ENCODE measurements at places on chromosomes 11 and 22.

- DNase-seq: no peak
Measured at GRCh38 chr11:44264761-44265160, 45.2 kb downstream of the ALX4 start.

- DNase-seq: no peak
Measured at GRCh38 chr11:11864803-11865202, 23.0 kb downstream of the USP47 start.

- DNase-seq: no peak
Measured at GRCh38 chr11:8973121-8973520, 8.9 kb upstream of the TMEM9B start.

GRCh38 chr11:92227959-92228935, 3.6 kb downstream of the FAT3 start:
- DNase-seq: no peak

DNA sequence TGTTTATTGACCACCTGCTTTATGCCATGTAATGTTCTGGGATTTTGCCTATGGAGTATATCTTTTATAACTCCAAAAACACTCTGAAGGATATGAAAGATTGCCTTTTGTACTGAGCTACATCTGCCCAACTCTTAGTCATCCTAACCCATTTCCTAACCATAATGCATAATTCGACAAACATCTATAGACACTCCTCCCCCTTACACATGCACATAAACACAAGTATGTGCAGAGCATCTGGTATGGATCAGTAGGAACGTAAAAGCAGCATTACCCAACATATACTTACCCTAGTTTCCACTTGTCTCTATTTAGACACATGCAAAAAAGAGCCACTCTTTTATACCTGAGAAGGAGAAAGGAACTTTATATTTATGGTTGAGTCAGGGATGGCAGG, 272.8 kb downstream of the FAM76B start:
- no peak for DNase-seq

All from naive B cell (primary cell).